ENCODE measurements at places on chromosomes 1 and 21.
A peak's percentile ranks its signal among the peaks of the same experiment; 100 is the strongest.

GRCh38 chr1:151817353-151817730, 12.1 kb upstream of the LINGO4 start:
- no peak for DNase-seq

DNA sequence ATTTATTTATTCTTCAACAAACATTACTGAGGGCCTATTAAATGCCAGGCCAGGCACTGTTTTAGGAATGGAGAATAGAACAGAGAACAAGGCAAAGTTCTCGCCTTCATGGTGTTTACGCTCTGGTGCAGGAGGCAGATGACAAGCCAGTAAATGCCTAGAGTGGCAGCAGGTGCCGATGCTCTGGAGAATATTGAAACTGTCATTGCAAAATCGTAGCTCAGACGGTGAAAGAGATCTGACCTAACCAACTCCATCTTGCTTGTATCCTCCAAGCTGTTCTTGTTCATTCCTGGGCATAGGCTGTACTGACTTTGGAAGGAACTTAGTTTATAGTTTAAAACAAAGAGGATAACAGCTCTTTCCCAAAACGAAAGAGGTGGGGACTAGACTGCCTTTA, 13.5 kb upstream of the ENO1 start:
- no peak for DNase-seq

DNA sequence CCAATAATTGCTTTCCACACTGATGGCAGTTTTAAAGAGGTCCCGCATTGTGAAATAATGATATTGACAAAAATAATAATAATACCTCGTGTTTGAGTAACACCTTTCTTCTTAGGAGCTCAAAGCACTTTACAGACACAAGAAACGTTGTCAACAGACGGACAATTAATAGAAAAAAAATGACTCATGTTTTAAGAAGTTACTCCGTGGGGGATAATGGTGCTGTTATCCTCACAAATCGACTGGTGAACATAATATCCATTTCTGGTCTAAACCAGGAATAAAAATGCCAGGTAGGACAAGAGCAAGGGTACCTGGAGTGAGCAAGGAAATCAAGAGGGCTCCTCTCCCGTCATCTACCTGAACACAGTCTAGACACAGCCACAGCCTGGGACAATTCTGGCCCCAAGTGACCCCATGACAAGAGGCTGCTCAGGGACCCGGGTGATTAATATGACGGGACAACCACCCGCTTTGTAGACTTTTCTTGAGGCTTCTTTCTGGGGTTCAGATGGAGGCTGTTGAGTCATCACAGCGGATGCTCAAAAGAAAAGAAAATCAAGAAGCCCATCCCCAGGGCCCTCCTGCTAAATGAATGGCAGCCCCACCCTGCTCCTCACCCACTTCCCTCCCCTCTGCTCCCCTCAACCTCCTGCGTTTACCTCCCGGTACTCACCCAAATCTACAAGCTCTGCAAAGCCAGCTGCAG, 146.2 kb upstream of the IRF2BP2 start:
- DNase-seq, result no peak

GRCh38 chr1:215772151-215772550, 205.0 kb downstream of the KCTD3 start:
- no peak for DNase-seq

- DNase-seq, result peak; percentile 68
These were observed 40.2 kb upstream of the VWA5B1 start for GRCh38 chr1:20250340-20250989.

GRCh38 chr21:42094811-42095210, 23.7 kb downstream of the UMODL1 start:
- no peak for DNase-seq

- no peak for DNase-seq
These were observed 1.3 kb upstream of the FASLG start for GRCh38 chr1:172657586-172657985.

DNA sequence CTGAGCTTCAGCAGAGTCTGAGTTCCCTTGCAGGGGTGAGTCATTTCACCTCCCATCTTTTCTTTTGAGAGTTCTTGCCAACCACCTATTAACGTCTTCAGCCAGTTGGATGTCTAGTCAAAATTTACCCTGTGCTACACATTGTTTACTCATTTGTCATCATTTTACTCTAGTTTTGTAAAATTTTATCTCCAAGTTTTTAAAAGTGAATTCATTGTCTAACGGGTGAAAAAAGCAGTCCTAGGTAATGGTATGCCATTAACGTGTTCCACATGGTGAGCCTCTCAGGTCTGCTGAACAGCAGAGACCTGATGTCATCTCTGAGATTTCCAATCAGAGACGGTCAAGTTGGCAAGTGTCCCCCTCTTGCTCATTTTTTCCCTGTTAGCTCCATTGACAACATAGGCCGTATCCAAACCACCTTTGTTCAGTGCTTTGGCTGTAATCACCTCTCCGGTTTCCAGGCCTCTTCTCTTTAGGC, 85.4 kb downstream of the TBX15 start:
- DNase-seq, result no peak

DNA sequence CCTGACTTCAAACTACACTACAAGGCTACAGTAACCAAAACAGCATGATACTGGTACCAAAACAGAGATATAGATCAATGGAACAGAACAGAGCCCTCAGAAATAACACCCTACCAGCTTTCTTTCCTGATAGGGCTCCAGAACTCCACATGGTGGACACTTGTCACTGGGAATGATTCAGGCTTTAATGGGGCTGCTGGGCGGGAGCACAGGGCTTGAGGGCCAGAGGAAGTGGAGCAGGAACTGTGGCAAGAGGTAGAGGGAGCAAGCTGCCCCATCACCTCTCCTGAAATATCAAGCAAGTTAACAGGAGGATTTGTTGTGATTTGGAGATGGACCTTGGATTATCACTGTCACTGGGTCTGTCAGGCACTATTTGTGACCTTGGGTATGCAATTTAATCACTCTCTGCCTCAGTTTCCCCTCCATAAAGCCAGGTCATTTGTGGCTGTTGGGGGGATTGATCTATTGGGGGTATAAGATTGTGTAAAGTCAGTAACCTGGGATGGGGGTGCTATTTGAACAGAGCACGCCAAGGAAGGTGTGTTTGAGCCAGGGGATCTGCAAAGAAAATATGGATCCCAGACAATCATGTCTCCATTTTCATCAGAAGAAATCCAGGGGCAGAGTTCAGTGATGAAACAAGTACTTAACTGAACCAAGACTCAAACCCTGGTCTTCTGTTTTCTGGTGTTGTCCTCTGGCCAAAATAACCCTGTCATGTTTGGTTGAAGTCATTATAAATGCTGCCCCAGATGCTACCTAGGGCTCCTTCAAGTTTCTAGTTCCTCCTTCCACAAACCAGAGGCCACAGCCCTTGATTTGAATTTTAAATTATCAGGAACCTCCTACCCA, 25.2 kb downstream of the ETS2 start:
- no peak for DNase-seq

- DNase-seq, result no peak
These were observed 27.6 kb upstream of the PKP1 start for GRCh38 chr1:201255479-201256362.

GRCh38 chr1:222098404-222098803, 356.5 kb upstream of the DUSP10 start:
- DNase-seq, result no peak

DNA sequence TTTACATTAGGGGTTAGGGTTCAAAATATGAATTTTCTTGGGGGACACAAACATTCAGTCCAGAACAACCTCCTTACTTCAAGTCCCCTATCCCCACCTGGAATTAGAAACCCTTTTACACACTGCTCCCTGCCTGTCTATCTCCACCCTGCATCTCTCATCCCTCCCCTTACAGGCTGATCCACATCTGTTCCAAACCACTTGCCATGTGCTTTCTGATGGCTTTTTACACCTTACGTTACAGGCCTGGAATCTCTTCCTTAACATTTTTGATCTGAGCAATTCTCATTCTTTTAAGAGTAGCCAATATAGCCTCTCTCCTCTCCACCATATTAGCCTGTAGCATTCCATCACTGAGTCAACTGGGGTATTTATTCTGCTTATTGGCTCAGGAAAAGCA, 122.0 kb downstream of the PTBP2 start:
- DNase-seq, result no peak

DNA sequence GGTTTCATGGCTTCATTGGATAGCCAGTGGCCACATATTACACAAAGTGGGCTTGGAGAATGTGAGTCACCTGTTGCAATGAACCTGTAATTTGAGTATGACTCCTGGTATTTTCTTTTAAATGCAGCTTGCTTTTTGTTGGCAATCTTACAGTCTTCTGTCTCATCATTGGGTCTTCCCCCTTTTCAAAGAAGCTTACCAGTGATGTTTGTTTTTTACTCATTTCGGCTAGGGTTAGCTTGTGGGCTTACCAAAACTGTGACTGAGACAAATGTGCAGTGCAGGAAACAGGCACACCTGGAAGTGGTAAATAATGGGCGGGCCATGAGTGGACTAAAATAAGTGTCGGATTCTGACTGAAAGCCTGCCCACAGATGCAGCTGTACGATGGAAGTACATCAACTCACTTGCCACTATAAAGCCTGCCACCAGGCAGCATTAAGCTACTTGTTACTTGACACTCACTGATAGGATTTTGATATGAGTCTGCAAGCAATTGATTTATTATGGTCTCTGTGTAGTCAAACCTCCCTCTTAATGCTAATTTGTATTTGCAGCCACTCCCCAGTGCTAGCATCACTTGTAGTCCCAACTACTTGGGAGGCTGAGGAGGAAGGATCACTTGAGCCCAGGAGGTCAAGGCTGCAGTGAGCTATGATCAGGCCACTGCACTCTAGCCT, 4.2 kb downstream of the HHAT start:
- no peak for DNase-seq

GRCh38 chr1:59170659-59171058, 126.2 kb upstream of the FGGY start:
- DNase-seq, result no peak

DNA sequence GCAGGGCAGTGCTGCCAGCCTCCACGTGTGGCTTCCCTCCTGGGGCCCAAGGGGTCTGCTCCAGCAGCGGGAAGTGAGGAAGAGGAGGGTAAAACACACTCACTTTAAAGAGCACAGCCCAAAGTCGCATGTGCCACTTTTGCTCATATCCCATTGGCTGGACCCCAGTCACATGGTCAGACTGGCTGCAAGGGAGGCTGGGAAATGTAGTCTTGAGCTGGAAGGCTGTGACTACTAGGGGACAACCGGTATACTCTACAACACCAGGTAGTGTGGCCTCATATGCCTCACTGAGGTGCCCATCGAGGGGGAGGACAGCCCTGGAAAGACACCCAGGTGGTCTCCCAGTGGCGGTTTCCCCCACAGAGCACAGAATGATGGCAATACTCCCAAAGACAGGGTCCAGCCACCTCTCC, 45.2 kb downstream of the CAMK2N1 start:
- peak; percentile 58 for DNase-seq

- DNase-seq, result no peak
These were observed 3.4 kb downstream of the MEF2D start for GRCh38 chr1:156497078-156497742.

GRCh38 chr1:165536016-165536415, 7.8 kb upstream of the LRRC52 start:
- no peak for DNase-seq

DNA sequence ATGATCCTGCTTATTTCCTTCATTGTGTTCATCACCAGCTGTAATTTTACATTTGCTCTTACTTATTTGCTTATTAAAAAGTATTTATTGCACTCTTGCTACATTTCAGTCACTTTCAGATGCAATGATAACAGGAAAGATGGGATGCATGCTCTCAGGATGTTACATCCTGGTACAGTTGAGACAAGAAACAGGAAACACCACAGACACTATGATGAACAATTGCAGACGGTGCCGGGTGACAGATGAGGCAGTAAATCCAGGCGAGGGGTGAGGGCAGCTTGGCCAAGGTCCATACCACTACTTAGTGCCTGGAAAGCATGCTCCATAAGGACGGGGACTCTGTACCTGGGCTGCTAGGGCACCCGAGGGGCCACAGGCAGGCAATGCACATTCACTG, 156.6 kb upstream of the RAB4A start:
- no peak for DNase-seq

DNA sequence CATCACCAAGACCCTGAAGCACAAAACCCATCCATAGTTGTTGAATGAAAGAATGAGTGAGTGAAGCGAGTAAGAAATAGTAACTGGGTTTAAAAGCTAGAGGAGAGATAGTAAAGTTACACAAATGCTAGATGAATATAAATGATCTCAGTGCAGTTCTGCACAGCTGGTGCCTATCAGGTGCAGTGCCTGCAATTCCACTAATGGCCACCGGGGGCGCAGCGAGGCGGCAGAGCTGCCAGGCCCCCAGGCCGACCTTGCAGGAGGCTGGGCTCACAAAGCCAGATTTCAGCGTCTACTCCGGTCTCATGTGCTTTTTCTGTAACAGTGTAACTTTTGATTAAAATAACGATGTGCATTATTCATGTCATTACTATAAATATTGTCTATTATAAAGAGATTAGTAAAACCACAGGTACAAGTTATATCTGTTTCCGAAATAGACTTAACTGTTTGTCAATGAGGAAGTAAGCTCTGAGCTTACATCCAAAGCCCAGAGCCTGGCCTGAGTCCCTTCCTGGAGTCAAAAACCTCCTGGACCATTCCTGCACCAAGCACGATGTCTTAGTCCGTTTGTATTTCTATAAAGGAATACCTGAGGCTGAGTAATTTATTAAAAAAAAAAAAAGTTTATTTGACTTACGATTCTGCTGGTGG, 477.6 kb downstream of the NPHP4 start:
- DNase-seq, result peak; percentile 21

- DNase-seq, result peak; percentile 90
These were observed 12.6 kb downstream of the HSF2BP start for GRCh38 chr21:43646550-43647260.

DNA sequence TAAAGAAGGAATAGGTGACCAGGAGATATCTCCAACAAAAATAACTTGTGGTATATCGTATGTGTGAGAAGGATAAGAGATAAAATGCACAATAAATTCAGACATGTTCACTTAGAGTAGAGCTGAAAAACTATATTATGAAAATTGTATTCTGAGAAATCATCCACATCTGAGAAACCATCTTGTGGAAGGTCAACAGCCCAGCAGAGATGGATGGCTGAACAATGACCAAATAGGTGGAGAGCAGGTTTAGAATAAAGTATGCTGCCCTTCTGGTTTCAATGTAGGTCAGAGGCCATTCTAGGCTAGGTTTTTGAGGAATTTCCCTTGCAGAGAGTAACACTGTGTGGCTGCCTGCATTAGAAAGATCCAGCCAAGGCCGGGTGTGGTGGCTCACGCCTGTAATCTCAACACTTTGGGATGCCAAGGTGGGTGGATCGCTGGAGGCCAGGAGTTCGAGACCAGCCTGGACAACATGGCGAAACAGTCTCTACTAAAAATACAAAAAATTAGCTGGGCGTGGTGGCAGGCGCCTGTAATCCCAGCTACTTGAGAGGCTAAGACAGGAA, 8.8 kb upstream of the UAP1 start:
- no peak for DNase-seq

- DNase-seq, result no peak
These were observed 17.5 kb downstream of the PFKL start for GRCh38 chr21:44317241-44317782.
